ENCODE measurements at places on chromosomes 3 and 15.

GRCh38 chr3:78994174-78995027, 773.4 kb downstream of the ROBO1 start:
- no peak for DNase-seq

DNA sequence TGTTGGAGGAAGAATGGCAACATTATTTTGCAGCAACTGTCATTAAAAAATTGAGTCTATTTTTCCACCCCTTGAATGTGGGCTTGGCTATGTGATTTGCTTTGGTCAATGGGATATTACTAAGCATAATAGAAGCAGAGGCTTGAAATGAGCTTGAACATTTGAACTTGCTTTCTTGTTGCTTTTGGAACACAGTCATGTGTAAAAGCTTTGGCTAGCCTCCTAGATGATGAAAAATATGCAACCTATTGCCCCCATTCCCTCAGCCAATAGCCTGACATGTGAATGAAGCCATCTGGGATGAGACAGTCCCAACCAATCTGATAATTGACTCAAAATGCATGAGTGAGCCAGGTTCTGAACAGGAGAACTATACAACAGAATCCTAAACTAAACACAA, 78.4 kb downstream of the PLSCR2 start:
- DNase-seq = peak; percentile 58

DNA sequence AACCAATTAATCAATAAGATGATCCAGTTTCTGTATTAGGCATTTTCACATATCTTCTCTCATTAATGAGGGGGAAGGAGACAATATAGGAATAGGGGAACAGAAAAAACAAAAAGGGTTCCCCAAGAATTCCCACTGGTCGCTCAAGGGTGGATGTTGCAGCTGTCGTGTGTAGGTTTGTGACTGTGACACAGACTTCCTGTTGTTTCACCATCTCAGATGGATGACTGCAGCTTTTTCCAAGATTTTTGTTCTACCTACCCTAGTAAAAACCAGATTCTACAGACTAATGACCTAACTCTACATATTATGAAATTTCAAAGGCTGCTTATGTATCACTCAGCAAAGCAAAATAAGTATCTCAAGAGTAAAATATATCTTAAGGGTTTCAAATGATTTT, 73.7 kb upstream of the MB21D2 start:
- no peak for DNase-seq

- DNase-seq = no peak
These were observed 2.5 kb downstream of the PLD1 start for GRCh38 chr3:171807806-171808205.

GRCh38 chr3:184977796-184978195, 165.8 kb downstream of the VPS8 start:
- DNase-seq = no peak

GRCh38 chr3:18122264-18122663, 302.9 kb downstream of the SATB1 start:
- no peak for DNase-seq

Data from ovary (tissue), 10 donors.